GF-D8 (cell line): ENCODE measurements at places on chromosomes 5 and 9.

DNA sequence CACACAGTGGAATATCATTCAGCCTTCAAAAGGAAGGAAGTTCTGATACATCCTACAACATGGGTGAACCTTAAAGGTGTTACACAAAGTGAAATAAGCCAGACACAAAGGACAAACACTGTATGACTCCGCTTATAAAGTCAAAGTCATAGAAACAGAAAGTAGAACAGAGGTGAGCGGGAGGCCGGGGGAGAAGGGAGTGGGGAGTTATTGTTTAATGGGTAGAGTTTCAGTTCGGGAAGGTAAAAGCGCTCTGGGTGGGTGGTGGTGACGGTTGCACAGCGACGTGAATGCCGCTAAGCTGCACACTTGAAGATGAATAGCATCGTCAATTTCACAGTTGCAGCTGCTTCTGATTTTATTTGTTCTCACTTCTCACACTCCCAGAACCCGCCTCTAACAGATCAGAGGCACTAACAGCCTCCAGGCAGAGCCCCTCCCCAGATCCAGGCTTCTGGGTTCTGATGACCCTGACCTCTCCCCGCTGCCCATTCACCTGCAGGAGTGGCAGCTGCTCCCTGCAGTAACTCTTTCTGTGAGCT is 34.1 kb downstream of the BNIP1 start:
- no peak for DNase-seq

- no peak for DNase-seq
Measured at GRCh38 chr9:73038613-73039012, 85.8 kb upstream of the ALDH1A1 start.

- DNase-seq = no peak
Measured at GRCh38 chr9:113508111-113508749, 44.7 kb downstream of the RGS3 start.

DNA sequence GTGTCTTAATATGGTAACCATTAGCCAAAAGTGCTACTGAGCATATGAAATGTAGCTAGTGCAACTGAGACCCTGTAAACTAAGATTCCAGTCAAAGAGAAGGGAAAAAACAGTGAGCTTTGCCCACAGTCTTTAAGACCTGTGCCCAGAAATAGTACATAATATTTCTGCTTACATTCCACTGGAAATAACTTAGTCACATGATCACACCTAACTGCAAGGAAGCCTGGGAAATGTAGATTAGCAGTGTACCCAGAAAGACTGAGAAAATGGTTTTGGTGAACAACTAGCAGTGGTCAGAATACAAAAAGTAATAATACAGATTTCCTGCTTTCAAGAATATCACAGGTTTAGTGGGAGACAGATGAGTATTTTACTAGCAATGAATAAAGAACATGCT is 2.5 kb upstream of the CPLANE1 start:
- no peak for DNase-seq

DNA sequence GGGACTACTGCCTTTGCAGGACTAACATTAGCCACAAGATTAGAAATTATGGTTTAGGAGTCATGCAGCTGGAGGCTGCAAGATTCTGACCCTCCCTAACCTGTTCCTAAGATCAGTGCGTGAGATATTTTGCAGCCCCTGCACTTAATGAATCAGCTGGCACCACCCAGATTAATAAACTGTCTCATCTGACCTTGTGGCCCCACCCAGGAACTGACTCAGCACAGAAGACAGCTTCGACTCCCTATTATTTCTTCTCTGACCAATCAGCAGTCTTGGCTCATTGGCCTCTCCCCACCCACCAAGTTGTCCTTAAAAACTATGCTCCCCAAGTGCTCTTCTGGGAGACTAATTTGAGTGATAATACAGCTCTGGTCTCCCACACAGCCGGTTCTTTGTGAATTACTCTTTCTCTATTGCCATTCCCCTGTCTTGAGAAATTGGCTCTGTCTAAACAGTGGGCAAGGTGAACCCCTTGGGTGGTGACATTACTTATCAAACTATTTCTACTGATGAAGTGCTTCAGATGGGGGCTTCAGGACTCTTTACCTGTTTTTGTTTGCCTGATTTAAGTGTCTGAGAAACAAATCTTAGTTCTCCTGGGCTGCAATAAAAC is 17.0 kb downstream of the CTSL start:
- no peak for DNase-seq

- no peak for DNase-seq
Measured at GRCh38 chr9:6780690-6781089, 22.9 kb downstream of the KDM4C start.

DNA sequence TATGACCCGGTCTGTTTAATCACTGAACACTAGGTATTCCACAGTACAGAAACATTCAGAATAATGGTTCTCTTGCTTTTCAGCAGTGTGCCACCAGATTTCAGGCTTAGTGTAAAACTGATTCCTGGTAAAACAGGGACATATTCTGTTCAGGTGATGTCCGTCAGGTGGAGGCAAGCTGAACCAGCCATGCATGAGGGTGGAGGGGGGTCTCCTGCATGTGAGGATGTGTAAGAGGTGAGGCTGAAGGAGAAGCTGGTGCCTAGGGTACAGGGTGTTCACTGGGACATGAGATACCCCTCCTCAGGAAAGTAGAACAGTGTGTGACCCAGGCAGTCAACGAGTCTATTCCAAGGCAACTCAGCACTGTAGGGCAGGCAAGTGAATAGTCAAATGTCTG is 563.9 kb downstream of the BNC2 start:
- DNase-seq = no peak

DNA sequence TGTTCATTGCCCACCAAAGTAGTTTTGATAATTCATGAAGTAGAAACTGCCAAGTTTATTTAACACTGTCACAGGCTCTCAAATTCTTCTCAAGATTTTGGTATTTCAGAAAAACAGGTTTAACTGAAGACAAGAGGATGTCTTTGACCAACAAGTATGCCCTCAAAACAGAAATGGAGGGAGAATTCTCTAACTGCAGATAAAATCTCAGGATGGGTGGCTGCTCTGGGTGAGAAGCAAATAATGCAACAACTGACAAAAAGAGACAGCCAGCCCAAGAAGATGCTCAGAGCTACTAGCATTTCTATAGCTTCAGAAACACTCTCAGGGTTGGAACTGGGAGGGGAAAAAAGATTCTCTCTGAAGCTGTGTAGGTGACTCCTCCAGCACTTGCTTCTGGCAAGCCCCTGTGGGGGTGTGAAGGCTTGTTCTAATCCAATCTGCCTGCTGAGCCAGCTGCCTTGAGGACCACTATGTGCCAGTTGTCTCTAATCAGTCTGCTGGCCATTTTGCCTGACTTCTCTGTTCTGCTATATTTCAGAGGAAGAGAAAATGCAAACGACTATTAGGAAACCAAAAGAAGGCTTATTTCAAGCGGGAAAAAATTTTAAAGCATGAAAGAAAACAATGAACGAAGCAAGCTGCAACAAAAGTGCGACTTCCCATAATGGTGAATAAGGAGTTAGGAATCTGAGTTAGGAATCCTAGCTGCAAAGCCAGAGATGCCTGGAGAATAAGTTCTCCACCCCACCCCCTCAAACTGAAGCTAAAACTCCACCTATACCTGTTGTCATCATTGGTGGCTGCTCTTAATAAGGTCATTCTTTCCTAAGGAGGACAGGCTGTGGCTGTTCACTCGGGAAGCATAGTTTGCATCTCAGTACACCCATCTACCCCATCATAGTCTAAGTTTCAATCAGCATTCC is 147.5 kb downstream of the GNAQ start:
- no peak for DNase-seq

DNA sequence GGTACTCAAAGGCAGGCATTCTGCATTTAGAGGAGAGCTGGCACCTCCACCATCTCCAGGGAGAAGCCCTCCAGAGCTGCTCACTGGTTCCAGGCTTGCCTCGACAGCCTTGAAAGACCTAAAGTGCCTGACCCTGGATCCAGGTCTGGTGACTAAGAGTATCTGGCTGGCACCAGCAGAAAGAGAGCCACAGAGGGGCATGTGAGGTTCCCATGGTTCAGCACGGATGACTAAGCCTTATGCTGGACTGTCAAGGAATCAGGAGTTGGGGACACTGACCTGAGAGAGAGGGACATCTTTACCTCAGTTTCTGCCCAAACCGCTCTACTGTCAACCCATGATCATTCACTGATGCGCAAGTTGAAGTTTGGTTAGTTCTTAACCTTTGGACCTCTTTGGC is 3.0 kb downstream of the ACTL7A start:
- no peak for DNase-seq

GRCh38 chr5:103234239-103234975 is 24.2 kb upstream of the MACIR start:
- no peak for DNase-seq

- peak; percentile 45 for DNase-seq
Measured at GRCh38 chr5:131536211-131536826, 98.7 kb downstream of the RAPGEF6 start.

DNA sequence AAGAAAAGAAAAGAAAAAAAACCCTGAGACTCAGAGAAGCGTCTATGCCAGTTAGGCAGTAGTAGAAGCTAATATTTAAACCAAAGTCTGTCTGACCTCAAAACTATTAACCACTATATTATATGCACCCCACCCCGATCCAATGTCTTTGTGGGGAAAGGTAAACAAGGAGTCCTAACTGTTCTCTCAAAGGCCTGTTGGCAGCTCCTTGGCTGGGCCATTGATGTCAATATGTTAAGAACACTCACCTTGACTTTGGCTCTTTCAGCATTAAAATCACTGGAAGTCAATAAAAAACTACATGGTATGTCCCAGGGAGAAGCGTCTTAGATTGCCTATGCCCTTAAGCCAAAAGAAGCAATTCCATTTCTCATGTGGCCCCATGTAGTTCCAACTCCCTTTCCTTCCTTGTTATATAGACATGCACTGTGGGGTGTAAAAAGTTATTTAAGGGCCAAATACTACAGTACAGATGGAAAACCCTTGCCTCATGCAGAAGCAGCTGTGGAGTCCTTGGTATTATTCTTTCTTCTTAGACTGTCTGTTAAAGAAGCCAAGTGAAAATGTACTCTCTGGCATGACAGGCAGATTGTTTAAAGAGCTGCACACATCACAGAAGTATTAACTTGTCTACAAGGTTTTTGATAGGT is 308.6 kb upstream of the RPS23 start:
- no peak for DNase-seq

- no peak for DNase-seq
Measured at GRCh38 chr9:131358556-131358955, 35.3 kb upstream of the PRRC2B start.

GRCh38 chr9:88872192-88872946 is 118.9 kb upstream of the S1PR3 start:
- no peak for DNase-seq

DNA sequence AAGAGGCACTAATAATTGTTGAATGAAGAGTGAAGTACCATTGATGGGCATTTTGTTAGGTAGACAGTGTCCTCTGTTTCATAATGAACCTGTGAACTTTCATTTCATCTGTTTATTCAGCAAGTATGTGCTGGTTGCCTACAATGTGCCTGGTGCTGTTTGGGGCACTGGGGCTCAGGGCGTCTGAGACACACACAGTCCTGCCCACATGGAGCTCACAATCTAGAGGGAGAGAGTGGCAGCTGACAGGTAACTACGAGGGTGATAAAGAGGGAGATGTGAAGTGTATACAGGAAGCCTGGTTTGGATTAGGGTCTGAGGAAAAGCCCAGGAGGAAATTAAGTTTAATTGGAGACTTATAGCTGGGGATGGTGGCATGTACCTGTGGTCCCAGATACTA is 28.5 kb upstream of the NDST1 start:
- DNase-seq = no peak

DNA sequence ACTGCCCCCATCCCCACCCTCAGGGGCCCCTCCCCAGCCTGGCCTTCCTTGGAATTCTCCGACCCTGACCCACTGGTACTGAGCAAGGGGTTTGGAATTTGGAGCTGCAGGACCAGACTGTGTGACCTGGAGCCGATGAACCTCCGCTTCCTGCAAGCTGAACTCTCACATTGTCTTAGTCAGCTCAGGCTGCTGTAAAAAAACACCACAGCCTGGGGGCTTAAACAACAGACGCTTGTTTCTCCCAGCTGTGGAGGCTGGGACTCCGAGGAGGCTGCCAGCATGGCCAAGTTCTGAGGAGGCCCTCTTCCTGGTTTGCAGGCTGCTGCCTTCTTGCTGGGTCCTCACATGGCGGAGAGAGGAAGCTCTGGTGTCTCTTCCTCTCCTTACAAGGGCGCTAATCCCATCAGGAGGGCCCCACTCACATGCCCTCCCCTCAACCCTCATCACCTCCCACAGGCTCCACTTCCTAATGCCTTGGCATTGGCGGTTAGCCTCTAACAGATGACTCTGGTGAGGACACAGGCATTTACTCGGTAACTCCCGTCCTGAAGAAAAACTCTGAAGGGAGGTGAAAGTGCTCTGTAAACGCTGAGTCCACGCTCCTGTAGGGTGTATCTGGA is 42.4 kb downstream of the C5orf15 start:
- DNase-seq = no peak

GRCh38 chr5:109947667-109948066 is 257.9 kb downstream of the MAN2A1 start:
- no peak for DNase-seq

DNA sequence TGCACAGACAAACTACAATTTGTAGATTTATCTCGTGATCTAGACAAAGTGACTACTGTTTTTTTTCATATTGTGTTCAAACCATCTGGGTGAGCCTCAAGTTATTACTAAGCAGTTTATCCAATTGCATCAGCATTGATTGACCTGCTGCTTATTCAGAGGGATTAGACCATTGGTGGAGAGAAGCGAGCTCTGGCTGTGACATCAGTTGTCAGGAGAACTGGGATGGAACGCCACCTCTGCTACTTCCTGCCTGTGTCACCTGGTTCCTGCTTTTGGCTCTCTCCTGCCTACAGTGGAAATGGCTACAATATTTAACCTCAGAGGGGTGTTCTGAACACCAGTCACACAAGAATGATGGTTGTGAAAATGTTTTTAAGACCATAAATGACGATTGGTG is 12.1 kb downstream of the NR4A3 start:
- no peak for DNase-seq

DNA sequence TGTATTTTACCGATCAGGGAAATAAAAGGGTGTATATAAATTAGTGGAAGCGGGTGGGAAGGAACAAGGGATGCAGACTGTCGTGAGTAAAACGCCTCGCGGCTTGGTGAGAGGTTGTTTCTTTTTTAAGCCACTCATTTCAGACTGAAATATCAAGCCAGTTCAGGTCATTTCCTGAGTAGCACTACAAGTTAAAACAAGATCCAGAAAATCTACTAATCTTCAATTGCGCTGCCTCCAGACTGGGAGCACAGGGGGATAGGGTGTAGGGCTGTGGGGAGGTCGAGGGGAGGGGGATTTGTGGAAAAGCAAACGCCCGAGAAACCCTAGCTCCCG is 140.8 kb downstream of the TSSK1B start:
- DNase-seq = no peak

GRCh38 chr9:98902516-98902915 is 41.2 kb upstream of the COL15A1 start:
- no peak for DNase-seq

- no peak for DNase-seq
Measured at GRCh38 chr5:89535411-89535810, 652.4 kb upstream of the MEF2C start.
